ENCODE measurements at places on chromosomes 7 and 10.

- peak; percentile 48 for DNase-seq
These were observed 9.6 kb upstream of the AGR3 start for GRCh38 chr7:16891338-16891737.

GRCh38 chr7:104039363-104039762 lies 49.9 kb upstream of the RELN start:
- no peak for DNase-seq

DNA sequence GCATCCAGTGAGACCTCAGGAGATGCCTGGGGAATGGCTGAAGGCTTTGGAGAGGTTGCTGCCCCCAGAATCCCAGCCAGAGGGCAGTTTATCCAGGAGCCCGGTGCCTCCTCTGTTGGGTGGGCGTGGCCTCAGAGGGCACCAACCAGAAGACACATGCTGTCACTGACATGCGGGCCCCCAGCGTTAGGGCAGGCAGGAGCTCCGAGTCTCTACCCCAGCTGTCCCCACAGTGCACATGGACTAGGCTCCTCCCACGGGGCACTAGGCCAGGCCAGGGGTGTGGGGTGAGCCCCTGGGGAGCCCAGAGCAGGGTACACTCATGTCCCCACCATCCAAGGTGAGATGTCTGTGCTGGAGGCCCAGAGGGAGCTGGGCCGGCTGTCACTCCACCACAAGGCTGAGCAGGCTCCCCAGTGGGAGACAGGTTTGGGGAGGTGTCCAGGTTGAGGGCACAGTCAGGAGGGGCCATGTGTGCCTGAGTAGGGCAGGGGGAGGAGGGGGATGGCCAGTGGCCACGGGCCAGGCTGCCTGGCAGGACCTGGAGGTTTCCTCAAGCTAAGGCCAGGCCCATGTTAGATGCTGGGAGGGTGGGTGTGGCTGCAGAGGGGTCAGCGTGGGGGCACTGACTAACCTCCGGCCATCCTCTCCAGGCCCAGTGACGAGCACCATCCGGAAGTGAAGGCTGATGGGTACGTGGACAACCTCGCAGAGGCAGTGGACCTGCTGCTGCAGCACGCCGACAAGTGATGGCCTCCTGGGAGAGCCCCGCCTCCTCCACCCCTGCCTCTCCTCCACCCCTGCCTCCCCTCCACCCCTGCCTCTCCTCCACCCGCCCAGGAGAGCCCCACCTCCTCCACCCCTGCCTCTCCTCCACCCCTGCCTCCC lies 131.3 kb downstream of the FAM53B start:
- no peak for DNase-seq

DNA sequence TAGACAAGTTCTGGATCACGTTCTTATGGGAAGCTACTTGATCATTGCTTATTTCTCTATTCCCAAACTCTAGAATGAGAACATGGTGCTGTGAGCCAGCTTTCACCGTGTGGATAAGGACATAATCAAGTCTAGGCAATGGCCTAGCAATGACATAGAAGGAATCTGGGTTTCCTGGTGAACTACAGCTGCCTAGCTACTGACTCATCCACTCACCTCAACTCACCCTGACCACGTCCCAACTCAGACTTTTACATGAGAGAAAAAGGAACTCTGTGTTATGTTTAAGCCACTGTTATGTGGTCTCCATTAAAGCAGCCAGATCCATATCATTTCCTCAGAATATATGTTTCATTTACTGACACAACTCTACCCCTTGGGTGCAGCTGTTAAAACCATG lies 18.8 kb upstream of the MET start:
- DNase-seq = peak; percentile 77

DNA sequence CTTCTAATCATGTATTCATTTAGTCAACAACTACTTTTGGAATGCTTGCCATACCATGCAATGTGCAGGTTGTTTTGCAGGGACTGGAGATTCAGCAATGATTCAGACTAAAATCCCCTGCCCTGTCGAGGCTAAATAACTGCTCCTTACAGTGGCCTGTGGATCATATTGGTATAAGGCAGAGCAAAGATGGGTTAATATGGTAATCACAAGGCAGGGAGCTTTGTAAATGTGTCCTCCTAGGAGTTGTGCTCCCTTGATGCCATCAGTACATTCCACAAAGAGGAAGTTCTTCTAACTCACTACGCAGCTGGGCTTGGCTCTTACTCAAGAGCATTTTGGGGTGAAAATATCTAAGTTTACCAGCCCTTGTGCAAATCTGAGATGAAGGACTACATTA lies 614 bp upstream of the IFIT2 start:
- peak; percentile 31 for DNase-seq

GRCh38 chr7:158917818-158918217 lies 61.5 kb downstream of the DYNC2I1 start:
- no peak for DNase-seq

- no peak for DNase-seq
These were observed 1.7 kb upstream of the DPYSL4 start for GRCh38 chr10:132184816-132185593.

DNA sequence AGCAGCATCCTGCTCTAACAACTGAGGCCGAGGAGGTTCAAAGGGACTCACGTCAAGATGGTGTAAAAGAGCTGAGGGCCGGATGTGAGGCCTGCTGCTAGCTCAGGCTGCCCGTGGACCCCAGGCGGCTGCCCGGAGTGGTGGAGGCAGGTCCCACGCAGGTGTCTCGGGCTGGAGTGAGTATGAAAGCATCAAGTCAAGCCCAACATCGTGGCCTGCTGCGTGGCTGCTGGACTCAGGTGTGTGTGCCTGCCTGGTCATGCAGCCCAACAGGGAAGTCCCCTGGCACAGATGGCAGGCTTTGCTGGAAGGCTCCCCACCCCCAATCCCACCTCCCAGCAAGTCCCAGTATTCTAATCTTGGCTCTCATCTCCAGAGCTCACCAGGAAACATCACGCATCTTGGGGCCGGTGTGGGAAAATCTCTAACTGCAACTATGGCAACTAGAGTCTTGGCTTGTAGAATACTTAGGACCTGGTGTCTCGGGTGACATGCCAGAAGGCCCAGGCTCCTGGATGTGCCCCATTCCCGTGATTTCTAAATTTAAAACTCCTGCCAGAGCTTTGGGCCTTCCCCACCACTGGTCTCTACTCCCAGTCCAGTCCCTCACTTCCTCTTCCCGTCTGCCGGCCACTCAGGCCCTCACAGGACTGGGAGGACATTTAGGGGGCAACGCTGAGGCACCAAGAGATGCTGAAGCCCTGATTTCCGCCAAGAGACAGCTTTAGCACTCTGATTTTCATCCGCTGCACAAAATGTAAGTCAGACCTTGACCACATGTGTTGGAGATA lies 85.9 kb downstream of the PRKAG2 start:
- DNase-seq = no peak

GRCh38 chr10:3224241-3224640 lies 51.7 kb upstream of the PITRM1 start:
- no peak for DNase-seq

- peak; percentile 2 for DNase-seq
These were observed 13.3 kb downstream of the GPR37 start for GRCh38 chr7:124752310-124752709.

- DNase-seq = no peak
These were observed 15.8 kb downstream of the STYXL1 start for GRCh38 chr7:76031964-76032363.

GRCh38 chr7:158784270-158784669 lies 45.0 kb downstream of the ESYT2 start:
- DNase-seq = no peak
